CD4-positive, alpha-beta T cell treated with Interferon alpha-2 for 1 hour (primary cell): ENCODE measurements at places on chromosomes 4 and X.

GRCh38 chrX:41958861-41959260, 35.5 kb upstream of the CASK start:
- DNase-seq: no peak

DNA sequence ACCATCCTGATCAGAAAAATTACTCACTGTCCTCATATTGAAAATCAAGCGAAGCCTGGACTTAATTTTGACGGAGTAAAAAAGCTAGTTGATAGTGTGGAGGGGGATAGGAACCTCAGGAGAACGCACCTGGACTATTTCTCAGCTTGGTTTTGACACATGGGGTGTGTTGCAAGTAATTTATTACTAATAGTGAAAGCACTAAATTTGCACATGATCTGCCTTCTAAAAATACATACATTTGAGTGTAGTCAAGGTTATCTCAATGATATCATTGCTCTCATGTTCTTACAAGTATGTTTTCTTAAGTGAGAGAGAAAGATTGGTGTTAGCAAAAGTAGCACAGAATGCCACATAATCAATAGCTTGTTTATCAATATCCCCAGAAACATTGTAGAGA, 29.5 kb downstream of the LRIT3 start:
- no peak for DNase-seq

DNA sequence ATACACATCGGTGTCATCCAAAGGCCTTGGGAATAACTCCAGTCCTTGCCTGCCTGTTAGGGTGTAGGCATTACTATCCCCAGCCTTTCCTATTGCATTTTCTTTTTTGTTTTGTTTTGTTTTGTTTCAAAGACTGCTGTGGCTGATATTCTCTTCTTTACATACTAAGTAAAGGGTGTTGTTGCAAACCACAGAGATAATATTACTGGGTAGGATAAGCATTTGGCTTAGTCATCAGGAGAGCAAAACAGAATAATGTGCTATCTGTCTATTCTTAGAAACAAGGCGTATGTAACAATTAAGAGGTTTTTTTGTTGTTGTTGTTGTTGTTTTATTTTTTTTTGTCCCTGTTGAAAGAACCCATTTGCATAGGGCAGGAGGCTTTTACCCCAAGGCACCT, 41.8 kb downstream of the UGT2B28 start:
- no peak for DNase-seq

DNA sequence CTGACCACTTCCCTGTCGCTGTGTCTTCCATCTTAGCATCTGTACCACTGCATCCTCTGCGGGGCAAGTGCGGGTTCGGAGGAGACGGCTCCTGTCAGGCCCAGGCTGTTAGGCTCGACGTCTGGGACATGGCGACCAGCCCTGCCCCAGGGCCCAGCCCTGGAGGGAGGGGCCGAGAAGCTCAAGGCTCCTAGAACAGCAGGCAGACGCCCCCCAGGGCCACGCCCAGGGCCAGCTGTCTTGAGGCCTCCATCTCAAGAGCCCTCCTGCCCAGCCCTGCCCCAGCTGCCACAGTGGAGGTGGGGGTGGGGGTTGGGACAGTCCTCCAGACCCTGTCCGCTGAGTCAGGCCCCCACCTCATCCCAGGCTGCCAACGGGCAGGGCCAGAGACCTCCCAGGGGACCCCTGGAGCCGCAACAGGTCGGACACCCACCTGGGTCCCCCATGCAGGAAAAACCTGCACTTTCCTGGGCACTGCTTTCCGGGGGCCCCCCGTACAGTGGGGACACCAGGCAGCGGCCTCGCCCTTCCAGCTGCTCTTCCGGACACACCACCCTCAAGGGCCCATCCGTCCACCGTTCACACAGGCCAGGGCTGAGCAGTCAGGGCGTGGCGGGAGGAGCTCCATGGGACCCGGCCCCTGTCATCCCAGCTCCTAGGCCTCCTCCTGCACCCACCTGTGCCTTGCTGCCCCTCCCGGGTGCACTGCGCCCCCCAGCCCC, 83.1 kb downstream of the FAM53A start:
- DNase-seq: no peak

DNA sequence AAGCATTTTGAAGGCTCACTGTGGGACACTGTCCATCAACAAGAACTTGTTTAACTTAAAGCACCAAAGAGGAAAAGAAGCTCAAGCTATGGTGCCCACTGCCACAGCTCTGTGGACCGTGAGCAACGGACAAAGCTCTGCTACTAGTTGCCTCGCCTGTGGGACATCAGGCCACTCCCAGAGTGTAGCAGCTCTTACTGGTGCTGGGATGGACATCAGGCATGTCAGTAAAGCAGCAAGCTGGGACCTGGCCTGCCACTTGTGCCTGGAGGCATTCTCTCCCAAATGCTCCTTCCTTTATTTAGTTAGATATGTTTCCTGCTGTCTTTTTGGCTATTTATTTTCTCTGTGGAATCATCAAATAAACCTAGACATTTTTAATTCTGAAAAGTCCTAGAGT, 46.7 kb downstream of the TMEM154 start:
- no peak for DNase-seq

DNA sequence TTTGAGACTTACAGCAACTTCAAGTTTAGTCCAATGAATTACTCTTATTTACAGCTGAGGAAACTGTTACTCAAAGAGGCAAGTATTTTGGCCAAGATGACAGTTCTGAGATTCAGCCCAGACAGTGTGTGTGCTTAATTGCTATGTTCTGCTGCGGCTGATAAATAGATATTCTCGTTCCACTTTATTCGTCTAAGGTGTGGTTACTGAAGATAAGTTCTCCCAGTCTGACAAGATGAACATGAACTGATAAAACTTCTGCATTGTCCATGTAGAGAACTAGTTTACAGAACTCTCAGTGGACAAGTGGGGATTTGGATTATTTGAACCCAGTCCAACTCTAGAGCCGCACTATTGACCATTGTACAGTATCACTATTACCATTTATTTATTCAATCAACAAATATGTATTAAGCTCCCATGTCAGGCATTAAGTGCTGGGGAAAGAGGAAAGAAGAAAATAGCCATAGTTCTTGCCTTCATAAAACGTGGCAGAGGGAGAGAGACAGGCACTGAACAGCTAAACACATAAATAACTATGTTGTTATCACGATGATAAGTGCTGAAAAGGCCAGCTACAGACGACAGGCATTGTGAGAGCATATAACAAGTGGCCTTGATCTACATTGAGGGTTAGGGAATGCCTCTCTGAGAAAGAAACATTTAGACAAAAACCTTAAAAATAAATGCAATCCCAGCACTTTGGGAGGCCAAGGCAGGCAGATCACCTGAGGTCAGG, 4.0 kb upstream of the DHX15 start:
- DNase-seq: no peak

DNA sequence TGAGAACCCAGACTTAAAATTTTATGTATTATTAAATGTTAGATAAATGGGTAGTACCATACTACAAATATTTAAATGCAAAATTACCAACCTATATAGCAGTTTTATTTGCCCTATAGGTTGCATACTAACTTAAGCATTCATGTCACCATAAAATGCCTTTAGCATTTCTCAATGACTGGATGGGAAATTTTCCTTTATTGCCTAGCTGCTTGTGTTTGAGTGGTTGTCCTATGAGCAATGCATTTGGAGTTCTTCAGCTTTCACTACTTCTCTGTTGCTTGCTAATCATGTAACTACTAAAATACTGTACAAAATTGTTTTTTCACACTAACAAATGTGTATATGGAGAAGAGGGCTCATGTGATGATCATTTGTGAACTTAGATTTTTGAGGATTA, 44.2 kb upstream of the CEP135 start:
- DNase-seq: no peak

- DNase-seq: no peak
Measured at GRCh38 chr4:88780389-88780788, 82.8 kb upstream of the NAP1L5 start.

- no peak for DNase-seq
Measured at GRCh38 chr4:169249214-169249973, 21.4 kb downstream of the SH3RF1 start.
